ENCODE measurements at places on chromosomes 5 and 9.

GRCh38 chr9:116549061-116549664, 137.9 kb upstream of the TRIM32 start:
- no peak for DNase-seq

DNA sequence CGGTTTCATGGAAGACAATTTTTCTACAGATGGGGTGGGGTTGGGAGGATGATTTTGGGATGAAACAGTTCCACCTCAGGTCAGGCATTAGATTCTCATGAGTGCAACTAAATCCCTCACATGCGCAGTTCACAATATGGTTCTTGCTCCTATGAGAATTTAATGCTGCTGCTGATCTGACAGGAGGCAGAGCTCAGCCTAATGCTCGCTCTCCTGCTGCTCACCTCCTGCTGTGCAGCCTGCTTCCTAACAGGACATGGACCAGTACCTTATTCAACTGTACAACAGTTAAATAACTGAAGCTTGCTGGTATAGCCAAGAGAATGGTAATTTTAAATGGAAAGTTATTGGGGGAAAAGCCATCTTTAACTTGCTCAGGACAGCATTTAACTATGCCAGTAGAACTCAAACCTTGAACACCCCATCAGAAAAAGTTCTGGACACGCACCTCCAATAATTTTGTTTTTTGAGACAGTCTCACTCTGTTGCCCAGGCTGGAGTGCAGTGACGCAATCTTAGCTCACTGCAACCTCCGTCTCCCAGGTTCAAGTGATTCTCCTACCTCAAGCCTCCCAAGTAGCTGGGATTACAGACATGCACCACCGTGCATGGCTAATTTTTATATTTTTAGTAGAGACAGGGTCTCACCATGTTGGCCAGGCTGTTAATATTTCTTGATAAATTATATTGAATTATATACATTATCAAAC, 27.7 kb downstream of the HMGCR start:
- DNase-seq: no peak

DNA sequence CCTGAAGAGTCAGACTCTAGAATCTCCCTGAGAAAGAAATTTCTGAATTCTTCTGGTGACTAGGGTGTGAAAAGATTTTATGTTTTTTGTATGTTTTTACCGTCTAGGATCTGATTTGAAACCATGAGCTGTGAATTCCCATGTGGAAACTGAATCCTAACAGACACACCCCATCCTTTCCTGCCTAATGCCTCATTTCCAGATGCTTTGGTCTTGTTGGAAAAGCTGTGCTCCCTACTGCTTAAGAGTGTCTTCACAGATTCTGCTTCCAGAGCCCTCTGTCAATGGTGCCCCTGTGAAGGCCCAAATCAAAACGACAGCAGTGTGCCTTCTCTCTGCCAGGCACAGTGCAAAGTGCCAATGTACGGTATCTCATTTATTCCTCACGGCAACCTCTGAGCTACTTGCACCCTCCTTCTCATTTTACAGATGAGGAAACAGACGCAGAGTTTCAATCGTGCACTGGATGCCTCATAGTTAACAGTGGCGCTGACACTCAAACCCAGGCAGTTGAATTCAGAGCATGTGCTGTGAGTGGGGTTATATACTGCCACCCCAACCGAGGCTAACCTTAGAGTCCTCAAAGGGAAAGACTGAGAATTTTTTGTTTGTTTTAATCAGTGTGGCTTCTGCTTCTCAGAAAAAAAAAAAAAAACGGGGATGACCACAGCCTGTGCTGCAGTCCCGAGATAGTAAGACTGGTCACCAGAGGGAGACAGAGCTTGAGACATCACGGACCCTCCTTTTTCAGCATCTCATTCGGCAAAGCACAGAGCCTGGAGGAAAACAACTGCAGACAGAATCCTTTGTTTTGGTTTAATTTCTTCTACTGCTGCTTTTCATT, 188.4 kb downstream of the SNCAIP start:
- DNase-seq: no peak

GRCh38 chr5:50501491-50502228, 60.6 kb upstream of the EMB start:
- DNase-seq: no peak

DNA sequence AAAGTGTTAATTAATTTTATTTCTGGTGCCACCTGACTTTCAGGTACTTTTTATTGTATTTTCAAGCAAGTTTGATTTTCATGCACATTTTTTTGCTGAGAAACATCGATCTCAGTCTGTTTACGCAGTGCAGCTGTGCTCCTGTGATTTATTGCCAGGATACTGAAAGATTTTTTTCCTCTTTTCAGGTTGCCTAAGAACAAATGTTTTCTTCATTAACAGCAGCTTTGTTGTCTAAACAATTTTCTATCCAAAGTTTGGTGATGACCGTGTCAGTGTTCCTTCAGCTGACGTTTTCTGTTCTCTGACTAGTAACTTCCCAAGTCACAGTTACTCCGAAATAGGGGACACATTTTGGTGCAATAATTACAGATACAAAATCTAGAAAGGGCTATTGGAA, 78.1 kb downstream of the VCAN start:
- no peak for DNase-seq

DNA sequence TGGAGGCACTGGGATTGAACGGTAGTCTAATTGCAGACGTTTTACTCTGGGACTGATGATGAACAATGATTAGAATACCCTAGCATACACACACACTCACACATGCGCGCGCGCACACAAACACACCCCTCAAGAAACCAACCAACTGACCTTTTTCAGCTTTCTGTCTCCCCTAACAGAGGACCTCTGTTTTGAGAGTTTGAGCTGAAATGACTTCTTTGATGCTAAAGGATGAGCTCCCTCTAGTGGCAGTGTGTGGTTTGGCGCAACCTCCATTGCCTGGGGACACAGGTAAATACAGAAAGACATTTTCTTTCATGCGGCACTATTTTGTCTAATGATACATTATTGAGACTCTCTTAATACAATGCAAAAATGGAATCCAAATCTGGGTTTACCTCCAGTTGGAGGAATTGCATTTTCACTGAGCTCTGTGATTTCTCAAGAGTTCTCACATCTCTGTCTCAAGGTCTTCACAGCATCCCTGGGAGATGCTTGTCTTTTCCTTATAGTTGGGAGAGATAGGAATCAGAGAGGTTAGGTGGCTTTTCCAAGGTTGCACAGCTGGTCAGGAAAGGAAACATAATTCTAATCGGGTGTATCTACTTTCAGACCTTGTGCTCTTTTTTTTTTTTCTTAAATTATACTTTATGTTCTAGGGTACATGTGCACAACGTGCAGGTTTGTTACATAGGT, 187.5 kb downstream of the TMEM38B start:
- DNase-seq: peak; percentile 12

Measured in activated T-helper 1 cell treated with Interleukin-2 at 50 U/mL for 16 hours (primary cell).